ENCODE measurements at places on chromosomes 4 and X.
A peak's percentile ranks its signal among the peaks of the same experiment; 100 is the strongest.

GRCh38 chr4:53748328-53748772 lies 157.1 kb upstream of the LNX1 start:
- DNase-seq = no peak

DNA sequence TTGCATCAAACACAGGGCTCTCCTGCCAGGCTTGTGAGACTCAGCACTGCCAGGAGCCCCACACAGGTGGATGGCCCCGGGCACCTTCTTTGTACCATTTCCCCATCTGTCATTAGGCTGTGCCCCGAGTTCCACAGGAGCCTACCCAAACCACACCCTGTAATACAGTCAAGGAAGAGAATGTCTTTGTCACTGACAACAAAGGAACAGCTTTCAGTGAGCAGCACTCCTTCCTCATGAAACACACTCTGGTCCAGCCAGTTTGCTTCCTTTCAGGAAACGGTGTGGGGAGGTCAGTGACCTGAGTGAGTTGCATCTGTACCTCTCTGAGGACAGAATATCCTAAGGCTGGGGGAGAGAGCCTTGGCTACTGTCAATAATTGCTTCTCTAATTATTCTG lies 53.7 kb downstream of the LNX1 start:
- DNase-seq = no peak

DNA sequence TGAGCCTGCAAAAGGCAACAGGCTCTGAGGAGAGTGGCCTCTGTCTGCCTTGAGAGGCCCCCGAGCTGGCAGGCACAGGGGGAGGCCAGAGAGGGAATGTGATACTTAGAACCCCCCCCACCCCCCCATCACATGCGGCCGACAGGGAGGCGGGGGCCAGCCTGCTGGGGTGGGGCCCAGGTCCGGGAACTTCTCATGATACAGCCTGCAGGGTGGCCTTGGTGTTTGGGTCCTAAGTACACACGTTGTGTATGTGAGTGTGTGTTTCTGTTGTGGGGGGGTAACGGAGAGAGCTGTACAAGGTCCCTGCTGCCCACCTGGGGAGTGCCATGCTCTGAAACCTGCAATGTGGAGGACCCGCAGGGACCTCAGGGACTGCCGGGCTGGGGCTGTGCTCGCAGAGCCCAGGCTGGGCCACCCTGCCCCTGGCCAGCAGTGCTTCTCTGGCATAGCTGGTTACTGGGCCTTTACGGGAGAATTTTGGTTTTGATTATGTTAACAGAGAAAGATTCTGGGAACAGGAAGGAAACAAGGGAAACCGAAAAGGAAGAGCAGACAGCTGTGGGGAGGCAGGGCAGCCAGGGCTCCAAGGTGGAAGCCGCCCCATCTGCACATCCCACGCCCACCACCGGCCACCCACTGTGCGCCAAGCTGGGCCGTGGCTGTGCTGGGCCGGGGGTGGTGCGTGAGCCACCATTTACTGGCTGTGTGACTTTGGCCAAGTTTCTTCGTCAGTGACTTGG lies 19.9 kb downstream of the SH3BP2 start:
- DNase-seq = peak; percentile 46

DNA sequence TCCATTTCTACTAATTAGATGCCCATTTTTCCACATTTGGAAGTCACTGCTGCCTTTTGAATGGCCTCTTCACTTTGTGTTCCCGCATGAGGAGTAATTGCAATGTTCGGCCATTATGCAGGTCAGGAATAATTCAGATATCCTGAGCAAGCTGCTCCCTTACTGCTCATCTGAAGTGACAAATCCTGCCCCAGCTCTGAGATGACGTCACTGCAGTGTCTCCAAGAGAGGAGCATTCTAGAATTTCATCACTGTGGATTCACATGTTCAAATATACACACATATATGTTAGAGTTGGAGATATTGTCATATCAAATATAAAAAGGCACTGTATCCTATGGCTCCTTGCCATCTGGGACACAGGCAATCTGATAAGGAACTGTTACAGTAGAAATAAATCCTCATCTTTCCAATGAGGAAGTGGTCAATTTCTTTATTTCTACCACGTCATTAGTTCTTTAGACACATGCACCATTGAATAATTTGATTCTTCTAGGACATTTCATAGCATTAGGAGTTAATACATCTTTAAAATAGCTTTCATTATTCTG lies 706.9 kb upstream of the TENM3 start:
- no peak for DNase-seq

DNA sequence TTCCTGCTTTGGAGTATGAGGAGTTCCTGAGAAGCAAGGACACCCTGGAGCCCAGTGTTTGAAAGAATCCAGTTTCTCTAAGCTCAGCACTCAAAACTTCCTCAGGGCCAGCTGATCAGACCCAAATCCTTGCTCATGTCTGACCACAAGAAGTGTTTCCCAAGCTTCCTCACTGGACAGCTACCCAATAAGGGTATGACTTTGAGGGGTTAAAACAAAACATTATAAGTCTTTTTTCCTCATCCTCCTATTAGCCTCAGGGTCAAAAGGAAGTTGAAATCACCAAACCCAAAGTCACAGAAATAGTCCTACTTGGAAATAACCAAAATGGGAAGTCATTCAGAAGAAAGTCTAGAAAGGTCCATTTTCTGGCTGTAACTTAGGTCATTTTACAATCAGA lies 13.7 kb downstream of the ZBTB33 start:
- DNase-seq = no peak

- no peak for DNase-seq
Measured at GRCh38 chr4:6366581-6366980, 96.9 kb downstream of the WFS1 start.

DNA sequence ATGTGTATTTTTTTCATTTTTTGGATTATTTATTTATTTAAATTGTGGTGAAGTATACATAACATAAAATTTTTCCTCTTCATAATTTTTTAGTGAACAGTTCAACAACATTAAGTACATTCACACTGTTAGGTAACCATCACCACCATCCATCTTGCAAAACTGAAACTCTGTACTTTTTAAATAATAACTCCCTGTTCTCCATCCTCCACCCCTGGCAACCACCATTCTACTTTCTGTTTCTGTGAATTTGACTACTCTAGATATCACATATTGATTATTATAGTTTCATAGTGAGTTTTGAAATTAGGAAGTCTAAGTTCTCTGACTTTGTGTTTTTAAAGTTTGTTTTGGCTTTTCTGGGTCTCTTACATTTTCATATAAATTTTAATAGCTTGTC lies 89.3 kb upstream of the STX18 start:
- no peak for DNase-seq

DNA sequence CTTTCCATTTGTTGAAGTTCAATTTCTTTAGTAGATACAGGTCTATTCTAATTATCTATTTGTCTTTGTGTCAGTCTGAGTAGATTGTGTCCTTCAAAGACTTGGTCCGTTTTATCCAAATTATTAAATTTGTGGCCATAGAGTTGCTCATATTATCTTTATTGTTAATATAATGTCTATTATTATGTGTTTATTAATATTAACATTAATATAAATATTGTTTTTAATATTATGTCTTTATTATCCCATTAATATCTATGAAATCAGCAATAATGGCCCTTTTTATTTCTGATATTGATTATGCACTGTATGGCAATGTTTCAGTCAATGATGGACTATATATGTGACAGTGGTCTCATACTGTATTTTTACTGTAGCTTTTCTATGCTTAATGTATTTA lies 2067.3 kb upstream of the AGA start:
- no peak for DNase-seq

- no peak for DNase-seq
Measured at GRCh38 chr4:52477191-52477780, 181.8 kb downstream of the USP46 start.

All from GM03348 (cell line).